ENCODE measurements at places on chromosomes 2 and 18. TPM values are rescaled to one million over a fixed set of nuclear protein-coding genes. Genes with fewer than 3 reads are reported as not detected.

Gene SLC20A1
- polyA plus RNA-seq, result 193 TPM

DNA sequence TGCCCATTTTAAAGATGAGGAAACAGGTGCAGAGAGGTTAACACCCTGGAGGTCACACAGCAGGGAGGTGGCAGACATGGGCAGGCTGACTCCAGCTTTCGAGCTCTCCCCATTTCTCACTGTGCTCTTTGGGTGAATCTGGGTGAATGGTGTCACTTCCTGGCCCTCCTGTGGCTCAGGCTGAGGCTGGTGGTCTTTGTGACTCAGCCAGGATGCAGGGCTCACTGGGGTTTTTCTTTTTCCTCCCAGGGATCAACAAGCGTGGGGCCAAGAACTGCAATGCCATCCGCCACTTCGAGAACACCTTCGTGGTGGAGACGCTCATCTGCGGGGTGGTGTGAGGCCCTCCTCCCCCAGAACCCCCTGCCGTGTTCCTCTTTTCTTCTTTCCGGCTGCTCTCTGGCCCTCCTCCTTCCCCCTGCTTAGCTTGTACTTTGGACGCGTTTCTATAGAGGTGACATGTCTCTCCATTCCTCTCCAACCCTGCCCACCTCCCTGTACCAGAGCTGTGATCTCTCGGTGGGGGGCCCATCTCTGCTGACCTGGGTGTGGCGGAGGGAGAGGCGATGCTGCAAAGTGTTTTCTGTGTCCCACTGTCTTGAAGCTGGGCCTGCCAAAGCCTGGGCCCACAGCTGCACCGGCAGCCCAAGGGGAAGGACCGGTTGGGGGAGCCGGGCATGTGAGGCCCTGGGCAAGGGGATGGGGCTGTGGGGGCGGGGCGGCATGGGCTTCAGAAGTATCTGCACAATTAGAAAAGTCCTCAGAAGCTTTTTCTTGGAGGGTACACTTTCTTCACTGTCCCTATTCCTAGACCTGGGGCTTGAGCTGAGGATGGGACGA is 13.2 kb downstream of the ITM2C start:
- no peak for DNase-seq

- DNase-seq, result peak; percentile 91
These were observed 115.2 kb downstream of the TTC32 start for GRCh38 chr2:19786408-19787058.

DNA sequence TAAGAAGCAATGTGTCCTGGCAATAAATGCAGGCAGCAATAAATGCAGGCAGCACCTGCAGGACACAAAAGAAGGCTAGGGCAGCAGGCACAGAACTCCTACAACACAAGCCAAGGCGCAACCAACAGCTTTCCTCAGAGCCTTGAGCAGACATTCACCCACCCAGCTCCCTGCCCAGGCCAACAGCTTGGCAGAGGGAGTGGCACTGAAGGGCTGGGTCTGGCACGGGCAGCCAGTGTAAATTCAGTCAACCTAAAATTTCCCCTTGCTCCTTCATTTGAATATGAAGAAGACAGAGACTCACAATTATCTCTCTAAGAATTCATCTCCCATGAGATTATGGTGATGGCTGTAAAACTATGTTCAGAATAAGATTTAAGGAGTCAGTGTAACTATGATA is 35.4 kb downstream of the AAK1 start:
- no peak for DNase-seq

- peak; percentile 70 for DNase-seq
These were observed at the start of gene CLASP1 for GRCh38 chr2:121649149-121649595. TSS of gene CLASP1 (minus strand) at chr2:121649462. CDS start at chr2:121605895, 43,567 bp downstream.

DNA sequence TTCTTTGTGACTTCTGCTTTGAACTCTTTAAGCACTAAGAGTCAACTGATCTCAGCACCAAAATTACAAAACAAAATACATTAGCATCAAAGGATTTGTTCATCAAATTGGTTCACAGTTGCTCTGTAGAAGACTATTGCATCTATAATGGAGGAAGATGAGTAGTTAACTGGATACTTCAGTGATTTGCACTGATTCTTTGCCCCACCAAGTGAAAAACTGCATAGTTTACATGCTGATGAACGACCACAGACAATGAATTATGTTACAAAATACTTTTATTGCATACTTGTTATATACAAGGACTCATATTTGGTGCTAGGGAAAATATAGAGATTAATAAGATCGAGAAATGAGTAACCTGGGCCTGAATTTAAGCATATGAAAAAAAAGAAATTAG is 107.2 kb downstream of the SCG2 start:
- peak; percentile 11 for DNase-seq

GRCh38 chr2:140916410-140916809 is 1214.4 kb downstream of the LRP1B start:
- no peak for DNase-seq
